ENCODE measurements at places on chromosomes 6 and 20.

GRCh38 chr6:157912326-157912725, 69.3 kb upstream of the SYNJ2 start:
- DNase-seq, result no peak

DNA sequence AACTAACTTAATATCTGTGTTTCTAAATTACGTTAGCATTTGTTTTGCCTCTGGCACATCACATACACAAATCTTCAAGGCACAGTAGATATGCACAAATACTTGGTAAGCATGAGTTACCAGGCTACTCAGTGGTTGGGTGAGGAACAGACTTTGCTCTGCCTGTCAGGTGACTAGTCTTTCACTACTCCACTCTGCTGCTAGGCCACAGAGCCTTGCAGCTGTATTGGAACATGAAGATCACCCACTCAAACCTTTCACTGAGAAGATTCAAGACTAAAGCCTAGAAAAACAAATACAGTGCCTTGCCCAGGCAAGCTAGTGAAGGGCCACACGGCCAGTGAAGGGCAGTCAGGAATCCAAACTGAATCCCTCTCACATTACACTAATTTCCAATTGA, 47.0 kb downstream of the DTNBP1 start:
- DNase-seq, result no peak

DNA sequence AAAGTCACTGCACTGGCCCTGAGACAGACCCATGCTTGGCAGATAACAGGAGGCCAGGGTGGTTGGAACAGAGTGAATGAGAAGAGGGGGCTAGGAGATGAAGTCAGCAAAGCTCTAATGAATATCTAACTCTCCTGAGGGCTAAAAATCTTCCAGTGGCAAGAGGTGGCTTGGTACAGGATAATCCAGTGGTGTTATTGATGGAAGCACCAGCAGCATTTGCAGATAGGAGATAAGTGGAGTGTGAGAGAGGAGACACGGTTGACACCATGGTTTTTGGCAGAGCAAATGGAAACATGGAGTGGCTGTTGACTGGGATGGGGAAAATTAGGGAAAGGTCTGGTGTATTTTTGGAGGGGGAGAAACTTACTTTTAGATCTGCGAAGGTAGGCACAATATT, 363.0 kb downstream of the ARHGAP18 start:
- DNase-seq, result no peak

- no peak for DNase-seq
Observed at GRCh38 chr6:92427453-92427852, 991.9 kb downstream of the EPHA7 start.

GRCh38 chr6:148888856-148889255, 142.0 kb downstream of the UST start:
- no peak for DNase-seq

DNA sequence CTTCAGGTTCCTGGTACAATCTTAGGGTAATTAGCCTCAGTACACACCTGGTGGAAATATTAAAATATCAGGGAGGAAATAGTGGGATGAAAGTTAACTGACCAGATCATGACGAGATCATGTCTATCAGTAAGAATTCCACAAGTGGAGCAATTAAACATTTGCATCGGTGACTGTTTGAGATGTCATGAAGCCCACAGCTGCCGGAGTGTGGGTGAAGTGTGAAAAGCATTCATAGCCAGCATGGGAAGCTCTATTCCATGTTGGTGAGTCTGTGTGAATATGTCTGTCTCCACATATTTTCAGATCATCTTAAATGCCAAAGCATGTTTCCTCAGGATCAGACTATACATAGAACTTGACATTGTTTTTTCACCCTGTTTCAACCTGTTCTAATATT, 142.8 kb downstream of the IPCEF1 start:
- no peak for DNase-seq

DNA sequence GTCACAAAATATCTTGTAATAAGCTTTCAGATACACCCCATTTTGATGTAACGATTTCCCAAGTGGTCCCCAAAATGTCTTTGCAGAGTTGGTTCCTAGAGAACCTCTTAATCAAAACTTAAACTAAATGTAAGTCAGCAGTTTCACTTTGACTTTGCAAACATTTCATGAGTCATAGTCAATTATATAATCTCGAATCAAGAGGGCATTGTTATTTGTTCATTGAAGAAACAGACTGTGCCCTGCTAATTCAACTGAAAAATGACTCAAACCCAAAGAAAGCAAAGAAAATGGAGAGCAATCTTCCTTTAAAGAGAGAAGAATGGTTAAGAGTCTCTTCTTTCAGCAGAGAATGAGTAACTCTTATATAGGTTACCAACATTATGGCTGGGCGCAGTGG, 58.3 kb downstream of the IPCEF1 start:
- no peak for DNase-seq

DNA sequence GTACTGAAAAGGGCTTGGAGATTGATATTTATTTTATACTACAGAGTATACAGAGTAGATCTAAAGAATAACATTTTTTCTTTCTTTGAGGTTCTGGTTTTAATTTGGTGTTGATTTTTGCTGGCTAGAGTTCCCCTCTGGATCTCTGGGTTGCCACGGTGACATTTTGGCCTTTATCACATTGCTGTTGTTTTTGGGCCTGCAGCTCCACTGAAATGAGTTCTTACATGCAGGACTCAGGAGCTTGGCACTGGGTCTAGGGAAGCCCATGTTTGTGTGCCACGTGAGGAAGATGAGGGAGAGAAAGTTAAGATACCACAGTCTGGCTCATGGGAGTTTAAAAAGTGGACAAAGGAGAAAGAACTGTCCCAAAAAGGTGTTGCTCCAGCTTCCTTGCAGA, 7.4 kb upstream of the TFAP2C start:
- DNase-seq, result no peak

GRCh38 chr6:162090734-162091133, 636.8 kb downstream of the PRKN start:
- no peak for DNase-seq

DNA sequence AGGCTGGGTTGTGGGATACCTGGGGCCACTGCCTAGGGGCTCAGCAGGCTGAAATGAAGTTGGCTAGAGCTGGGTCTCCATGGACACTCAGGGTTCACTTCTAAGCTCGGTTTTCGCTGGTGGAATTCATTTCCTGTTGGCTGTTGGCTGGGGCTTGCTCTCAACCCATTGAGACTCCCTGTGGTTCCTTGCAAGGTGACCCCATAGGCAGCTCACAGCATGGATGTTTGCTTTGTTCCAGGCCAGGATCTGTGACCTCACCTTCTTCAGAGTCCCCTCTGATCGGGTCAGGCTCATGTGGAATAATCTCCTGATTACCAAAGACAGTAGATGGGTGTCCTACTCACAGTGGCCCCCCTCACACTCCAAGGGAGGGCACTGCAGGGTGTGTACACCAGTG, 229.3 kb downstream of the QKI start:
- DNase-seq, result no peak

DNA sequence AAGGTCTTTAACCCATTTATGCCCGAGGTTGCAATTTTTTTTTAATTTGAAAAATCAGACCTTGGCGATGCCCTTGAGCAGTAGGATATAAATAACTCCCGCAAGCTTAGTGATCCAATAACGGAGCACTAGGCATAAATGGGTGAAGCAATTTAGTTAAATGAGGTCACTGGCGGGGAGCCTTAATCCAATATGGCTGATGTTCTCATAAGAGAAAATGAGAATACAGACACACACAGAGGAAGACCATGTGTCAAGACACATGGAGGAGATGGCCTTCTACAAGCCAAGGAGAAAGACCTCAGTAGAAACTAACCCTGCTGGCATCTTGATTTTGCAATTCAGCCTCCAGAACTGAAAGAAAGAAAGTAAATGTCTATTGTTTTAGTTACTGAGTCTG, 735 bp downstream of the SIRPG start:
- DNase-seq, result no peak

DNA sequence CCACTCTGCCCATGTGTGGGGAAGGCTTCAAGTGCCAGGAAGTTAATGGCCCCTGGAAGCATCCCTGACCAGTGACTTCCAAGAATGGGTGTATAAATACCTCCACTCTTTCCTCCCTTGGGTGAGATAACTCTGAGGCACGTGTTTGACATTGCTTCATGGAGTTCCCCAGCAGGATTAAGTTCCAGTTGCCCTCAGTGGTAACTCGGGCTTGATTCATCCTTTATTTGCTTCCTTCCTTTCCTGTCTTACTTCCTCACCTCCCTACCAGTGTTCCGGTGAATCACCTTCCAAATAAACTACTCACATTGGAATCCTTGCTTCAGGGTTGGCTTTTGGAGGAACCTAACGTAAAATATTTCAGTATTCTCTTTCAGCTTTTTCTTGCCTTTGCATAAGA, 84.6 kb upstream of the JAG1 start:
- no peak for DNase-seq

DNA sequence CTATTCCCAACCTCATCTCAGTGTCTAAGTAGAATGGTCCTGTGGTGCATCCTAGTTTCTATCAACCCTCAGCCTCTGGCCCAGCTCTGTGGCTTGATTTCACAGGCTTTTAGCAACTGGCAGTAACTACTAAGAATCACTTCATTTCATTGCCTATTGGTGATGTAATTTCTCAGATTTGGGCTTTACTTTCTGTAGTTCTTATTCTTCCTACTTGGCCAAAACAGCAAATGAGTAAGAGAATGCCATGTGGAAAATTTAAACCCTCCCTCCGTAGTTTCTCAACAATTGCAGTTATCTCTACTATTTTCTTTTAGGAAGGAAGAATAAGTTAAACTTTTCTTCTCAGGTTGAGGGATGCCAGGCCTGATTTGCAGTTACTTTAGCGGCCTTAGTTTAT, 387.3 kb downstream of the CDKAL1 start:
- DNase-seq, result no peak

GRCh38 chr20:33840160-33840559, 29.0 kb downstream of the CHMP4B start:
- no peak for DNase-seq

DNA sequence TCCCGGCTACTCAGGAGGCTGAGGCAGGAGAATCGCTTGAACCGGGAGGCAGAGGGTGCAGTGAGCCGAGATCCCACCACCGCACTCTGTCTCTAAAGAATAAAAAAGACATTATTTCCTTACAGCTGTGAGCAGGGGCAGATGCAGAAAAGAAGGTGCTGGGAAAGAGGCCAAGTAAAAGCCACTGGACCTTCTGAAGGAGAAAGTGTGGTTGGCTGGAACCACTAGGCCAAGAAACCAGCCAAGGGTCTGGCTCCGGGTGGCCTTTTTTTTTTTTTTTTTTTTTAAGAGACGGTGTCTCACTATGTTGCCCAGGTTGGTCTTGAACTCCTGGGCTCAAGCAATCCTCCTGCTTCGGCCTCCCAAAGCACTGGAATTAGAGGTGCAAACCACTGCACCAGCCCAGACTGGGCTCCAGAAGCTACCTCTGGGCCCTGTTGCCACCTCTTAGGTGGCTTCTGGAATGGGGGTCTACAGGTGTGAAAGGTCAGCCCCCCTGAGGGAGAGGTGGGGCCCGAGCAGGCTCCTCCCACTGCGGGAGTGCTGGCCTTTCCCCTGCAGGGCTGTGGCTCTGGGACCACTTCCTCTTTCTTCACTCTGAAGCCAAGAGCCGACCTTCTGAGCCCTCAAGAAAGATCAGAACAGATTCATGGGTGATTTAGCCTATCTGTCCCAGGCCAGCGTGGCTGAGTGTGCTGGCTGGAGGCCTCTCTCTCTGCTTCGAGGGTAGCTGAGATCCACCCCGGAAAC, at the start of gene FGD2:
TSS of gene FGD2 (plus strand) at position 595 of the 750 bp plus-strand sequence. CDS start 163 bp downstream, outside the sequence.
- DNase-seq, result no peak

DNA sequence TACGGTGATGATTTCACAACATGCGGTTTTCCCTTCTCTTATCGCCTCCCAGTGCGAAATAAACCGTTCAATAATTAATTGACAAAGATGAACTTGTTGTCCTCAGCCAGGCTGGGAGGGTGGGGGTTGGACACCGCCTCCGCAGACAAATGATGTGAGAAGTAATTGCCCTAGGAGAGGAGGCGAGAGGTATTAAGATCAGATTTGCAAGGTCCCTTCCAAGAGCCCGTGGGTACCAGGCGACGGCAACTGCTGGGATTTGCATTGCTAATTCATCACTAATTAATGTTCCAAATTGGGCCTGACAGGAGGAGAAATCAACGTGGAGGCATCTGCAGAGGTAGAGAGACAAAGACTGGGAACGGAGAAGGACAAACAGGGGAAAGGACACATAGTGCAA, 90.2 kb upstream of the CCDC167 start:
- no peak for DNase-seq

GRCh38 chr6:18186540-18187250, 31.5 kb downstream of the KDM1B start:
- DNase-seq, result no peak

DNA sequence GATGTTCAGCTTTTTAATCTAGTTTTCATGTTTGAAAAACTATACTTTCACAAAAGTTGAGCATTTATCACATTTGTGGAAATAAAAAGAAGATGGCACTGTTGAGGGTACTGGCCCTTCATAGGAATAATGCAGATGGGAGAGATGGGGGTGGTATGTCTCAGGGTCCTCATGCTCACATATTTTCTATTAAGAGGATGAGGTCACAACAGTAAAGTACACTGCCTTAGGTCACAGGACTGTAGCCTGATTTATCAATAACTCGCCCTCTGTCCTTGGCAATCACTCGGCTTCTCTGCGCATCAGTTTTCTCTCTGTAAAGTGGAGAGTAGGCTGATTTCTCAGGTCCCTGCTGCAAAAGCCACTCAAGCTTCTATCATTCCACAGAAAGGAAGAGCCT, 55.9 kb downstream of the PPP1R3G start:
- DNase-seq, result no peak

- no peak for DNase-seq
Observed at GRCh38 chr6:1412901-1413300, 23.5 kb downstream of the FOXF2 start.

DNA sequence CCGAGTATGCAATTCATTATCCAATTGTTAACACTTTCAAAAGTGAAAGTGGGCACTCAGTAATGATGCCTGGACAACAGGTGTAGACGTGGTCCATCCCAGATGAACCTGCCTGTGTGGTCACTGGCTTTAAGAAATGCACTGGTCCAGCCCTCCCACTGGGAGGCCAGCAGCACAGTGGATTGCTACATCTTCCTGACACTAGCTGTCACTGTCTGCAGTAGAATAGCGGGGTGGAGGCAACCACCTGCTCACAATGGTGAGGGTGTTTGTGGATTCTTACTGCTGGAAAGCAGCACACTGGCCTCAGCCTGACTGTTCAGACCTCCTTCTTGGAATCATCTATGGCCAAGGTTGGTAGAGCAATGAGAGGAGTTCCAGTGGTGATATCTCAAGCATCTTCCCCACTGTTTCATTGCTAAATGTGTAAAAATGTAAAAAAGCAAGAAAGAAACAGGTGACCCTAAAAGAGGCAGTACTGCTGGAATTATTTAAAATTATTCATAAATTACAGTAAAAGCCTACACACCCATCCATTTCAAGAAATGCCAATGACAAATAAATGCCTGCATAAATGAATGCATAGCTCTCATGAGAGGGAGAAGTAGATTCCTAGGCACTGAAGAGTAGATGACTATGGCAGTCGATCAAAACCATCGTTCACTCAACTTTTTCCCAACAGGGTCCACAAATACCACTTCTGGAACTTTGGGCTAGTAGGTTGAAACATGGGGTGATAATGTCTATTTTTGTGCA, 228.0 kb upstream of the PLN start:
- DNase-seq, result no peak

GRCh38 chr6:163730246-163731210, 316.0 kb downstream of the QKI start:
- DNase-seq, result peak; percentile 33

- DNase-seq, result no peak
Observed at GRCh38 chr6:14134211-14134910, 16.8 kb downstream of the CD83 start.
